ENCODE measurements at places on chromosomes 5 and 9.

DNA sequence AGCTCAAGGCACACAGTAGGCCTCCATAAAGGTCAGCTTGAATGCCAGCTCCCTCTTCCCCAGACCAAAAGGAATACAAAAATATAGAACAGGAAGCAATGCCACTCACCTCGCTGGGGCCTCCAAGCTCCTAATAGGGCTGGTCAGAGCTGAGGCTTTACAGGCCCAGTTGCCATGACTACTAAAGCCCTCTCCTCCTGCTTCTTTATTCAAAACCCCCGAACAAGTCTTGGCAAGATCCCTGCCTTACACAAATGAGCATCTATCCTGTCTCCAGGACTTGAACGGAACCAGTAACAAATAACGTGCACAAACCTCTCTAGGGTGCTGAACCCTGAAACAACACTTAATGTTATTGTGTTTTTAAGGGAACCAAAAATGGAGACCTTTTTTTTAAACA is 136.3 kb downstream of the SIL1 start:
- no peak for DNase-seq

DNA sequence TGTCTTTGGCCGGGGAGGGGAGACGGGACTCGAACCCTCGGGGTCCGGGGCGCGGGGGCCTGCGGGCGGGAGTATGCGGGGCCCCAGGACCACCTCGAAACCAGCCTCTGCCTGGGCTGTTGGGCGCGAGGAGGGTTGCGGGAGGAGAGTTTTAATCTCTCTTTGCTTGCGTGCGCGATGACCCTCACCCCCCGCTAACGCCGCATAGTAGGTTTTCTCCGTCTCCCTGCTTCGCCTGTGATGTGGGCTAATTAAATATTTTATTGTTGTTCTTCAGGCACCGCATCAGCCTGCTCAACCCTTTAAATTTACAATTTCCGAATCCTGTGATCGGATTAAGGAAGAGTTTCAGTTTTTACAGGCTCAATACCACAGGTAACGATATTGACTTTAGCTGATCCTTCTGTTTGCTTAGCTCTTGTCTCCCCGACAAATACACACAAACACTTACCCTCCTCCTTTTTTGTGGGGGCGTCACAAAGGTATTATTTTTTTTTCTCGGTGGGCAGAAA is 1.7 kb downstream of the TLE4 start:
- DNase-seq, result no peak

DNA sequence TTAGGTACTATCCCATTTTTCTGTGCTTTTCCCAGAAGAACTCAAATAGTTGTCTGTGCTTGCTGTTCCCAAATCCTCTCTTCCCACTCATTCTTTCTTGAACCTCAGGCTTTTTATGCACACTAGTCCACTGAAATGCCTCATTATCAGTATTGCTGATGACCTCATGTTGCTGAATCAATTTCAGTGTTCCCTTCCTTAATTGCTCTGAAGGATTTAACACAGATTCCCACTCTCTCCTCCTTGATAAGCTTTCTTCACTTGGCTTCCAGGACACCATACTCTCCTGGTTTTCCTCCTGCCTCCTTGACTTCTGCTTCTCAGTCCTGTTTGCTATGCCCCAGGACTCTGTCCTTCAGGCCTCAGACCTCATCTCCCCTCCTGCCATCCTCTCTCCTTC is 298.5 kb downstream of the ARHGAP26 start:
- no peak for DNase-seq

GRCh38 chr5:537098-537497 is 12.8 kb upstream of the SLC9A3 start:
- no peak for DNase-seq

Measured in Calu3 (cell line).